ENCODE measurements at places on chromosomes 16 and 17.
A peak's percentile ranks its signal among the peaks of the same experiment; 100 is the strongest.

DNA sequence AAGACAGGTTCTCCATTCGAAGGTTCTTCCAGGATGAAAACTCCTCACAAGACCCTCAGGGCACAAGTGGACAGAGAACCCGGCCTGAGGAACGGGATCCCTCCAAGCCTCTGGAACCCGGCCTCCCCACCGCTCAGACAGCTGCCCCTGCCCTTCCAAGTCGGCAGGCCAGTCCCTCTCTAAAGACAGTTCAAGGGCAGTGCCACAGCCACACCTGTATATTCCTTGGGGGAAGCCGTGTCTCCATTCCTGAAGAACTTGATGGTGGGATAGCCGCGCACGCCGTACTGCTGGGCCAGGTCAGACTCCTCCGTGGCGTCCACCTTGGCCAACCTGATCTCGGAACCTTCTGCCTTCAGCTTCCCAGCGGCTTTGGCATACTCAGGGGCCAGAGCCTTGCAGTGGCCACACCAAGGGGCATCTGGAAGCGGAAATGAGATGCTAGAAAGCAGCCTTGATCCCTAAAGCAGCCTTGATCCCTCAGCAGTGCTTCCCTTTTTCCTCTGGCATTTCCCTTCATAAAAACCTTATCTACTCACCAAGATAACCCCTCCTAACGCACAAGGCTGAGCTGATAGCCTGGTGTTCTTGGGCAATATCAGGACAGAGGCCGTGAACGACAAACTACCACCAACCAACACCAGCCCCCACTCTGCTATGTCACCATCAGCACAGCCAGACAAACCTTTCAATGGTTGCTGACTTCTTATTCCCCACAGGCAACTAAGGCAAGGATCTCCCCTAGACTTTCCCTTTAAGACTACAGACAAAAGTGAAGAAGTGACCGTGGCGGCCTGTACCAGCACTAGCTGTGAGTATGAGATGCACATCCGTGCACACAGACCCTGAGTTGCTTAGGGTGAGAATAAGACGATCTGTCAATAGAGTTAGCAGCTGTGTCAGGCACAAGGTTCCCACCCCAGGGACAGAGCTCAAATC is 1.1 kb downstream of the P4HB start:
- no peak for DNase-seq

GRCh38 chr17:3730881-3731429 is 7.3 kb downstream of the HASPIN start:
- DNase-seq: peak; percentile 18

GRCh38 chr17:48074322-48075081 is 26.3 kb downstream of the NFE2L1 start:
- DNase-seq: peak; percentile 68

- DNase-seq: peak; percentile 94
These were observed 4.2 kb upstream of the PER1 start for GRCh38 chr17:8156246-8156992.

DNA sequence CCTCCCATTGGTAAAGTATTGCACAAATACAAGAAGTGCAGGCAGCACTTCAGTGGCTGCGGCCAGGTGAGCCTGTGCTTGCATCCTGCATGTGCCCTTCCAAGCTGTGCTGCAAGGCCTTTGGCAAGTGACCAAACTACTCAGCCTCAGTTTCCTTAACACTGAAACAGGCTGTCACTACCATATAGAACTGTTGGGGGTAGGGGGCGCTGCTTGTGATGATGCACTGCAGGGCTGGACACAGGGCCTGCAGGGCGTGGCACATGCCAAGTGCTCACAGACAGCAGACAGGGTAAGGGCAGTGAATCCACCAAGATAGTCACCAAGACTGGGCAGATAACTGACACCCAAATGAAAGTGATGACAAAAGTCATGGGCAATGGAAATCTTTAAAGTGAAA is 65.6 kb upstream of the SREBF1 start:
- no peak for DNase-seq

GRCh38 chr17:45263477-45263860 is 1.6 kb upstream of the SPATA32 start:
- no peak for DNase-seq

DNA sequence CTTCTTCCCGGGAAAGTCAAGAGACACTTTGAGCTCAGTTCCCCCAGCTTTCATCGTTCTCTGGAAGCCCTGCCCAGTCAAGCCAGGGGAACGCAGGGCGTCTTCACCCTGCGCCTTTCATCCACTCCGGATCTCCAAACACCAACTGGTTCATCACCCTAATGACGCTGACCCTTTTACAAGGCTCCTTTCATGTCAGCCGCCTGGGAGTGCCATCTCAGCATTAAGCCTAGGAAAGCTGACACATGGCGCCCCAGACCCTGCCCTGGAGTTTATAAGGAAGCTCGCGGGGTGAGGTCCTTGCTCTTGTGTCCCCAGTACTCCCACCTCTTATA is 594 bp upstream of the DNAJC7 start:
- DNase-seq: no peak

GRCh38 chr16:17335826-17336529 is 134.8 kb downstream of the XYLT1 start:
- no peak for DNase-seq

GRCh38 chr17:9611557-9611956 is 33.8 kb upstream of the USP43 start:
- DNase-seq: no peak

GRCh38 chr17:32871746-32872145 is 5.2 kb downstream of the MYO1D start:
- DNase-seq: no peak
